Psoas muscle (tissue), 8 donors: ENCODE measurements at places on chromosomes 12 and 14. TPM values are rescaled to one million over a fixed set of nuclear protein-coding genes. Genes with fewer than 3 reads are reported as not detected.

GRCh38 chr12:109358154-109358869 lies 10.6 kb downstream of the MYO1H start:
- H3K4me1 ChIP-seq, result no peaks in the 10 kb centered on the region
- no peak overlapping the region for H3K27ac ChIP-seq
- H3K27me3 ChIP-seq, result no peaks in the 10 kb centered on the region

DNA sequence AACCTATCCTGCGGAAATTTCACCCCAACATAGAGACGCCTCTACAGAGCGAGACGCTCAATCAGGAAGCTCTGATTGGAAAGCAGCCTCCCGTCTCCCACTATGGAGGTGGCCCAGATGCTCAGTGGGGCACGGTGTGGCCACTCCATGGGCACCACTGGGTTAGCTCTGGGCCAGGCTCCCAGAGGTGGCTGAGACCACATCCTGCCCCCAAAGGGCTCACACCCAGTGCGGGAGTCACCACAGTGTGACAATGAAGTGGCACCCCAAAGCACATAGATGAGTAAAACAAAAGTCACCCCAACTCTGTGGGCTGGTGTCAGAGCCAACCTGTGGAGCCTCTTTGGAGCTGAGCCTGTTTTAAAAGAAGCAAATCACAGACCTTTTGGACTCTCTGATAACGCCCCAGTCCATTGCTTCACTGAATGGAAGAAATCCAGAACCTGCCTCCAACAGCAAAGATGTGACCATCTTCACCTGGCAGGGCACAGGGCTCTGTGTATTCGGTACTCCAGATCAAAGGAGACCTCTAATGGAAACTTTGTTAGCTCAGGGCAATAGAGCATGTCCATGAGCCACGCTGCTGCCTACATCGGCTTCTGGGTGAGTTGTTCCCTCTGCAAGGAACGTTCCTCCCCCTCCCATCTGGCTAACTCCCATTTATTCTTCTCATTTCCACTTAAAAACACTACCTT lies 19.6 kb downstream of the CLMN start:
- no peak overlapping the region for H3K4me3 ChIP-seq
- no peak overlapping the region for H3K27ac ChIP-seq
- H3K4me1 ChIP-seq, result no peaks in the 10 kb centered on the region
- H3K36me3 ChIP-seq, result no peaks in the 10 kb centered on the region
- no peak for DNase-seq

DNA sequence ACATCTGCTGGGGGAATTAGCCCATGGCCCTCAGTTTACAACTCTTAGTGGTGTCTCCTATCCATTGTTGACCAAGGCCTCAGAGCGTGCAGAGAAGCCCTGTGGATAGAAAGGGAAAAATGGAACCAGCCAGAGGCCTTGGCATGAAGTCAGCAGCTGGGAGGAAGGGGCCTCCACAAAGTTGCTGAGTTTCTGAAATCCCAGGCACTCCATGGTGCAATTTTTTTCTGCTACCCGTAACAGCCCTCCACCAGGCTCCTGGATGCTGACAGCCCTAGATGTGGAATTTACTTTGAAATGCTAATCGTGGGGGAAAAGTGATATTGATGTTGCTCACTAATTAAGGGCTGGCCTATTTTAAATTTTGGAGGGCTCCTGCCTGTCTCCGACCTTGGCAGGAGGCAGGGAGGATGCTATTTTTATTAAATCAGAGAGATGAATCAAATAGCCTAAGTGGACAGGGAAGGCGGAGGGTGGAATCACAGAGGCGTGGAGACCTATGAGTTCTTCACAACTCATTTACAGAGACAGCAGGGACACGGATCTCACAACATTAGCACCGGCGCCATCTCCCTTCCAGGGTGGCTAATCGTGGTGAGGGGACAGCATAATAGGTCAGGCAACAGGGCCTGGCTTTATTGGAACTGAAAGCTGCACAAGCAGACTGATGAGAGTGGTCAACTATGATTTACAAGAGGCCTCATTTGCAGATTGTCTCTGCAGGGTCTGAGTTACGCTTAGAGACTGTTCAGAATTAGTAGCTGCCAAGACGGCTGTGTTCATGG lies 99.8 kb upstream of the WSCD2 start:
- H3K4me1 ChIP-seq, result no peaks in the 10 kb centered on the region
- H3K27ac ChIP-seq, result no peak overlapping the region
- H3K4me3 ChIP-seq, result no peak overlapping the region

DNA sequence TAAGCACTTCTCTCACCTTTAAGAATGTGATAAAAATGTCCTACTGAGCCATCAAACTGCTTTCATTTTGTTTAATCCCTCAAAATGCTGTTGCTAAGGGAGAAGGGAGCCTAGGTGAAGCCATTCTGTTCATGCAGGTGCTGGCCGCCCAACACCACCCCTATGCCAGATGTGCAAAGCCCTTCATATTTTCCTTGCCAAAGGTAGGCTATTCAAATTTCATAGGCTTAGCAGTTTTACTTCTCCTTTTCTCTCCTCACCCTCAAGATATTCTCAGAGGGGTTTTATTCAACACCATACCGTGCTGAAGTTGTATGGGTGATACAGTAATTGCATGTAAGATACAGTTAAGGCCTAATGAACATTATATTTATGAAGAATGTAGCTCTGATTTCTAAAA lies 461.7 kb downstream of the GXYLT1 start:
- no peak overlapping the region for H3K27ac ChIP-seq
- no peak overlapping the region for H3K4me3 ChIP-seq
- no peak for DNase-seq
- no peaks in the 10 kb centered on the region for H3K36me3 ChIP-seq
- H3K4me1 ChIP-seq, result no peaks in the 10 kb centered on the region

GRCh38 chr12:131117438-131118245 lies 163.9 kb downstream of the ADGRD1 start:
- no peak overlapping the region for H3K27ac ChIP-seq
- no peak overlapping the region for H3K4me3 ChIP-seq
- no peaks in the 10 kb centered on the region for H3K27me3 ChIP-seq
- peak; percentile 19 for DNase-seq

DNA sequence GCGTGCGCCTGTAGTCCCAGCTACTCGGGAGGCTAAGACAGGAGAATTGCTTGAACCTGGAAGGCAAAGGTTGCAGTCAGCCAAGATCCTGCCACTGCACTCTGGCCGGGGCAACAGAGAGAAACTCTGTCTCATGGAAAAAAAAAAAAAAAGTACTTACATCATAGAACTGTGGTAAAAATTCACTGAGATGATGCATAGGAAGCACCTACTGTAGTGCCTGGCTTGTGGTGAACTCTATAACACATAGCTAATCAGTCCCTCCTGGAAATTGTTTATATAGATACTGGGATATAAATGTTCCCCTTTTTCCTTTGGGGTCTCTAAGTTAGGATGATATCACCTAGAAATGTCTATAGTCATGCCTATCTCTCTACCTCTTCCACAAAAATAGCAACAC lies 89.7 kb upstream of the CPM start:
- no peaks in the 10 kb centered on the region for H3K36me3 ChIP-seq
- H3K4me1 ChIP-seq, result no peaks in the 10 kb centered on the region
- DNase-seq, result no peak
- no peaks in the 10 kb centered on the region for H3K27me3 ChIP-seq
- H3K4me3 ChIP-seq, result no peak overlapping the region

GRCh38 chr14:79011091-79011919 lies 841.1 kb downstream of the NRXN3 start:
- no peak overlapping the region for H3K4me3 ChIP-seq
- no peaks in the 10 kb centered on the region for H3K27me3 ChIP-seq
- DNase-seq, result no peak
- H3K4me1 ChIP-seq, result no peaks in the 10 kb centered on the region
- no peaks in the 10 kb centered on the region for H3K36me3 ChIP-seq
- H3K27ac ChIP-seq, result no peak overlapping the region

DNA sequence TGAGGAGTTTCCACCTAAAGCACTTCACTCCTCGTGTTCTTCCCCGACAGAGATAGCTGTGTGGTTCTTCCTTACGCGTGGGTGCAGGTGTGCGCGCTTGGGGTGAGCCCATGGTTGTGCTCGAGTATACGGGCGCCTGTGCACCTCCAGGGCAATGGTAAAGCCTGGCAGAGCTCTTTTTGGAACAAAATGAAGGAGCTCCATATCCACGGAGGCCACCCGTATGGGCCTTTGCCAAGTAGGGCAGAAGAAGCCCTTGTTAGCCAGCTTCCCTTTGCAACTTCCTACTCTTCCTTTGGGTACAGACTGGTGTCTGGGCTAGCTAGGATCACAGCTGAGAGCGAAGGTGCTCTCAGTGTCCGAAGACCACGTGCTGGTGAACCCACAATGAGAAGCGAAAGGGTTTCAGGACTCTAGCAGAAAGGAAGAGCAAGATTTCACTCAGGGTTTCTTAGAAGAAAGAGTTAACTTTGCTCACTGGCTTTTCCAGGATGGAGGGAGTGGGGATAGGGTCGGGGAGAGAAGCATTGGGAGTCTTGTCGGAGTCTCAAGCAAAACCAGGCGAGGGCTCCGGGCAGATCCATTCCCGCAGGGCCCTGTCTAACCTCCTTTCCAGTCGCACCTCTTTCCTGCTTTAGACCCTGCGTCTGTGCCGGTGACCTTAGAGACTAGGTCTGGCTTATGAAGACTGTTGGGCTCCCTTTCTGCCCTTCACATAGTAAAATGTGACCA lies 960 bp upstream of the LRFN5 start:
- no peaks in the 10 kb centered on the region for H3K4me1 ChIP-seq
- peak overlapping the region; percentile 64 for H3K4me3 ChIP-seq
- peaks cover 61% of the 10 kb centered on the region for H3K27me3 ChIP-seq
- no peak overlapping the region for H3K27ac ChIP-seq
- H3K36me3 ChIP-seq, result no peaks in the 10 kb centered on the region

- H3K36me3 ChIP-seq, result peaks cover 74% of the 10 kb centered on the region
- peaks cover 13% of the 10 kb centered on the region for H3K4me1 ChIP-seq
- H3K27me3 ChIP-seq, result no peaks in the 10 kb centered on the region
- H3K4me3 ChIP-seq, result no peak overlapping the region
- no peak for DNase-seq
- no peak overlapping the region for H3K27ac ChIP-seq
Observed at GRCh38 chr12:56317675-56318074, 1.9 kb upstream of the CNPY2 start.

DNA sequence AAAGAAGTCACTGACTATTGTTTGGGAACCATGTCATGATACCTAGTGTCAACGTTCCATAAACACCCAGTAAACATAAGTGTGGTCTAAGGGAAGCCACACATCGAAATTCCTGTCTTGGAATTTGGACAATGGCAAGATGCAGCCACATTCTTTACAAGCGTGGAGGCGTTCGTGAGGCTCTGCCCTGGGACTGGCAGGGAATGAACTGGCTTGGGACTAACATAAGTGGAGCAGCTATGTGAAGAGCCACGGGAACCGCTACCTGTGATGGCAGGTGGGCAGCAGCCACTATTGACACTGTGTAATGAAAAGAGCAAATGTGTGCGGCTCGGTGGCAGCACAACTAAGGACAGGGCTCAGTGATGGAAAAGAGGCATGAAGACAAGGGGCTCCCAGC lies 10.0 kb upstream of the NRIP2 start:
- no peaks in the 10 kb centered on the region for H3K27me3 ChIP-seq
- DNase-seq, result no peak
- H3K36me3 ChIP-seq, result peaks cover 20% of the 10 kb centered on the region
- peaks cover 6% of the 10 kb centered on the region for H3K4me1 ChIP-seq

DNA sequence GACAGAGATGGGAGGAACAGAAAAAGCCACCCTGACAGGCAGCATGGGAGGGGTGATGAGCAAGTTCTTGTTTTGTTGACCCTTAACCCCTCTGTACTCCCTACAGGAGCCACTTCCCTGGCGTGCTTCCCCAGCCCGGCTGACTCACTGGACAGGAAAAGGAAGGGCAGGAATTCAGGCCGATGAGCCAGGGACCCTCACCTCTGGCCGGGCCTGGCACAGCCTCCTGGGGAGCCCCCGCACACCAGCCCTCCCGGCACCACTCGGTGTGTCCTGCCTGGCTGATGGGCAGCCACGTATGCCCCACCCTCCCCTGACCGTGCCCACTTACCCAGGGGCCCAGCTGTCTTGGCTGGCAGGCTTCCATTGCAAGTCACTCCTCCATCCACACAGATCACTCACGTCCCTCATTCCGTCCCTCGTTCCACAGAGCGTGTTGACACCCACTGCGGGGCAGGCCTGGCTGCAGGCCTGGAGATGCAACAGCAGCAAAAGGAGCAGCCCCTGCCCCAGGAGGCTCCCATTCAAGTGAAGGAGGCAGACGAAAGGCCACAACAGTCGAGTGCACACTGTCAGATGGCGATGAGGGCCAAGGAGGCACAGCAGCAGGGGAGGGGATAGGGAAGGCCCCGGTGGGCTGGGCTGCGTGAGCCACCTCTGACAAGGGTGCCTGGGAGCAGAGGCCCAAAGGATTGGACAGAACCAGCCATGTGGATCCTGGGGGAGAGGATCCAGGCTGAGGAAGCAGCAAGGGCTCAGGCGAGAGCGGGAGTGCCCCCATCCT lies 19.7 kb upstream of the CD9 start:
- H3K4me3 ChIP-seq, result no peak overlapping the region
- peak overlapping the region; percentile 58 for H3K27ac ChIP-seq
- H3K4me1 ChIP-seq, result peaks cover 30% of the 10 kb centered on the region
- no peaks in the 10 kb centered on the region for H3K27me3 ChIP-seq
- no peaks in the 10 kb centered on the region for H3K36me3 ChIP-seq

GRCh38 chr14:100323121-100323941 lies at the start of gene SLC25A47:
TSS of gene SLC25A47 (plus strand) at chr14:100323339. CDS start at chr14:100323415, 76 bp downstream.
- H3K4me3 ChIP-seq, result no peak within 1 kb of the TSS
- no peaks in the 10 kb centered on the region for H3K4me1 ChIP-seq
- no peak within 1 kb of the TSS for H3K27ac ChIP-seq
- no peak for DNase-seq
- no peaks in the 10 kb centered on the region for H3K36me3 ChIP-seq

- H3K4me3 ChIP-seq, result peak overlapping the region; percentile 59
- no peak overlapping the region for H3K27ac ChIP-seq
- no peak for DNase-seq
- H3K36me3 ChIP-seq, result no peaks in the 10 kb centered on the region
- no peaks in the 10 kb centered on the region for H3K4me1 ChIP-seq
- H3K27me3 ChIP-seq, result no peaks in the 10 kb centered on the region
Observed at GRCh38 chr14:96423446-96424108, 31.6 kb downstream of the AK7 start.

DNA sequence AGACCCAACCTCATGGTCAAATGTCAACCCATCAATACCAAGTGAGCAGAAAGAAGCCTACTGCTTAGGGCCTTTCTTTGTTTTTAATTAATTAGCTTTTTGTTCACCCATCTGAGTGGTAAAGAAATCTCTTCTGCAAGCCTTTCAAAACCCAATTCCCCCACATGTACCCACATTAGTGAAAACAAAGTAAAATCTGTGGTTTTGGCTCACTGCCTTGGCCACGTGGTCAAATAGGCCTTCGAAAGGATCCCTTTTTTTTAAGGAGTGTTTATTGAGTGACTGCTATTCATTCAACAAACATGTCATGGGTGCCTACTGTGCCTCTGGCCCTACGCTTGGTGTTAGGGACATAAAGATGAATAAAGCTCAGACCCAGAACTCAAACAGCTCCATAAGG lies 160.1 kb downstream of the NUAK1 start:
- H3K4me1 ChIP-seq, result peaks cover 13% of the 10 kb centered on the region
- H3K36me3 ChIP-seq, result peaks cover 2% of the 10 kb centered on the region
- H3K27me3 ChIP-seq, result no peaks in the 10 kb centered on the region
- H3K4me3 ChIP-seq, result no peak overlapping the region
- H3K27ac ChIP-seq, result no peak overlapping the region

Gene NRXN3
- polyA plus RNA-seq, result 0.10 TPM

Gene DPF3
- 10.2 TPM for polyA plus RNA-seq

Gene CLEC4C
- polyA plus RNA-seq, result not detected

Gene C3AR1
- polyA plus RNA-seq, result 1.4 TPM

Gene IPO4
- 99.7 TPM for polyA plus RNA-seq

Gene RNASE1
- 80.2 TPM for polyA plus RNA-seq

Gene AREL1
- polyA plus RNA-seq, result 8.5 TPM

Gene CELA1
- polyA plus RNA-seq, result not detected

Gene RTL1
- polyA plus RNA-seq, result not detected

Gene RNU6-8
- polyA plus RNA-seq, result not detected
